ENCODE measurements at places on chromosomes 6 and 20.

DNA sequence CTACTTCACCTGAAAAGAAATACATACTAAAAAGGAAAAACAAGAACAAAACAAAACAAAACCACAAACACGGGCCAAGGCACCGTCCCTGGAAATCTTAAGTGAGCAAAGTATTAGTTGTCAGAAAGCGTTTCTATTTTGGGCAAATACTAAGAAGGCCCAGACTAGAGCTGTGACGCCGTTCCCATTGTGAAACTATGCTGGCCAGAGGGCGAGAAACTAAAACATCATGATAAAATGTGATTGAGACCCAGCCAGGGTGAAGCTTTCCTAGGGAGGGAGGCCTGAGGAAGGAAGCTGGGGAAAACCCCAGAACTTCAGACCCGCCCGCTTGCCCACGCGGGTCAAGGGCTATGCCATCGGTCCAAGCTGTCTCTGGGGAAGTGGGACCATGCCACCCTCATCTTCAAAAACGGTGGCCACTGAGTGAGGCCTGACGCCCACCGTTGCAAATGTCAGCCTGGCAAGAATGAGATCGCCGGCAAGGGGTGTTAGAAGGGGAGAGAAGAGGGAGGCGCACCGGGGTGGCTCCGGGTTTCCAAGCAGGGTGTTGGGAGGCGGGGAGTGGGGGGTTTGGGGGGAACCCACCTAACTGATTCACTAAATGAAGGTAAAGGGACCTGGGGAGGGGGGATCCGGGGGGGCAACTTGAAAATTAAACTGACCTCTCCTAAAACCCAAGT is 1950.9 kb upstream of the DEFB115 start:
- DNase-seq, result no peak

GRCh38 chr6:139257821-139258398 is 33.9 kb downstream of the TXLNB start:
- no peak for DNase-seq

DNA sequence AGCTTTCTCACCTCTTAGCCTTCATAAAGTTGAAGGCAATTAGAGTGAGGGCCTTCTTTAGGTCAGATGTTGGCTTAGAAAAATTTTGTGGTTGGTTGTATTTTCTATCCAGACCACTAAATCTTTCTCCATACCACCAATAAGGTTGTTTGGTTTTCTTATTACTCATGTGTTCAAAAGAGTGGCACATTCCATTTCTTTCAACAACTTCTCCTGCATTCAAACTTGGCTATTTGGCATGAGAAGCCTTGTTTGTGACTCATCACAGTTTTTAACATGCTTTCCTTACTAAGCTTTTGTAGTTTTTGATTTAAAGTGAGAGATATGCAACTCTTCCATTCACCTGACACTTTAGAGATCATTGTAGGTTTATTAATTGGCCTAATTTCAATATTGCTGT is 949.6 kb downstream of the TBC1D32 start:
- DNase-seq, result no peak

DNA sequence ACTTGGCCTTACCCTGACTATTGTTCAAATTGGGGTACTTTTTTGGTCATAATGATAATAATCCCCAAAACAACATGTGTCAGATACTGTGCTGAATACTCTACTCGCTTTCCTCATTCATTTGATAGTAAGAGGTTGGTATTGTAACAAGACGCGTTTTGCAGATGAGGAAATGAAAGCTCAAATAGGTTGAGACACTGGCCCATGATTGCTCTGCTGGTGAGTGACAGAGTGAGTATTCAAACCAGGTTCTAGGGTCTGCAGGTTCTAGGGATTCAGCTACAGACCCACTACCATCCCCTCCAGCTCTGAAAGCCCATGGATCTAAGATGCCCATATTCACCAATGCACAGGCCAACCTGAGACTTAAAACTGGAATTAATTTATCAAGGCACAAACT is 1.3 kb upstream of the ENPP4 start:
- no peak for DNase-seq

DNA sequence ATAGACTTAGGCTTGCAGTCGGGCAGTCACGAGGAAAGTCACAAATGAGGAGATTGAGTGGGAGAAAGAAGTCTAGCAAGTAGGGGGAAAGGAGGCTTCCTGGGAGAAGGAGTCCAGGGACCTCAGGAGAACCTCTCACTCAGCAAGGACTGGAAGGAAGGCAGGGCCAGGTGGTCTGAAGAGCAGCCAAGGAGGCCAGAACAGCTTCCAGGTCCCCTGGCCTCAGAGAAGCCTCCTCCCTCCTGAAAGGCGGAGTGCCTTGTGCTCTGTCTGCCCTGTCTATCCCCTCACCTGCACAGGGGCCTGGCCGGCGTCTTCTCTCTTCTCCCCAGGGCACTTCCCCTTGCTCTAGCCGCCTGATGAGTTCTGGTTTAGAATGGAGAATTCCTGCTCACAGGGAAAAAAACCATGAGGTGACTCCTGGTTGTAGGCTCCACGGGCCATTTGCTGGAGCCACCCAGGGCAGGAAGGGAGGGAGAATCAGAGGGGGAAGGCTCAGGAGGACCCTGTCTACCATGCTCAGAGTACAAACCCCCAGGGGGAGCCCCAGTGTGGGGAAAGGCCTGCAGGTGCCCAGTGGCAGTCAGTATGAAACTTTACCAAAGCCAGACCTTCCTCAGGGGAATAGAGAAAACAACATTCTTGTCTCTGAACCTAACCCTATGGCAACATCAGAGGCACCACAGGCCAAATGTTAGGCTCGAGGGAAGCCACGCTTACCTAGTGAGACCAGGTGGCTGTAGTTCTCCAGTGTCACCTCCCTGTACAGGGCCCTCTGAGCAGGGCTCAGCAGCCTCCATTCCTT is 11.2 kb downstream of the ZNF337 start:
- no peak for DNase-seq

GRCh38 chr6:75201901-75202672 is 3.8 kb downstream of the COL12A1 start:
- DNase-seq, result no peak

DNA sequence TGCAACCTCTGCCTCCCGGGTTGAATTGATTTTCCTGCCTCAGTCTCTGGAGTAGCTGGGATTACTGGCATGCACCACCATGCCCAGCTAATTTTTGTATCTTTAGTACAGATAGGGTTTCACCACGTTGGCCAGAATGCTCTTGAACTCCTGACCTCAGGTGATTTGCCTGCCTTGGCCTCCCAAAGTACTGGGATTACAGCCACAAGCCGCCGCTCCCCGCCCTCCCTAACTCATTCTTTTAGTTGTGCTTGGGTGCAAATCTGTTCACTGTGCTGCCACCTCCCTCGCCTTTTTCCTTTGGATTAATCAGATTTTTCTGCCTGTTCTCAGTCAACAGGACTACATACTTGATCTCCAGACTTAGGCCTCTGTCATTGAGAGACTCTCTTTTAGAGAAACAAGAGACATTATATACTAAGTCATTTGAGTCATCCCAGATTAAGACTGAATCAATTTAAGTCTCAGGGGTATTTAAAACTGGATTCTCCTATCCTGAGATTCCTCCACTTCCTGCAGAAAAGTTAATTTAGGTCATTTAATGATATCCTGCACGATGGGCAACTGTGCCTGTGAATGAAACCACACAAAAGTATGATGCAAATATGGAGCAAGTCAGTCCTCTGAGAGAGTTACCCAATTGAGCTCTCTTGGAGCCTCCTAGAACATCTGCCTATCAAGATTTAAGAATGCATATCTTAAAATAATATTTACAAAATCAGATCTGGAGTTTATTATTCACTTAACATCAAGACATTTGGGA is 136.1 kb upstream of the THEMIS start:
- no peak for DNase-seq

GRCh38 chr6:94478133-94479005 is 1059.0 kb upstream of the EPHA7 start:
- DNase-seq, result no peak

DNA sequence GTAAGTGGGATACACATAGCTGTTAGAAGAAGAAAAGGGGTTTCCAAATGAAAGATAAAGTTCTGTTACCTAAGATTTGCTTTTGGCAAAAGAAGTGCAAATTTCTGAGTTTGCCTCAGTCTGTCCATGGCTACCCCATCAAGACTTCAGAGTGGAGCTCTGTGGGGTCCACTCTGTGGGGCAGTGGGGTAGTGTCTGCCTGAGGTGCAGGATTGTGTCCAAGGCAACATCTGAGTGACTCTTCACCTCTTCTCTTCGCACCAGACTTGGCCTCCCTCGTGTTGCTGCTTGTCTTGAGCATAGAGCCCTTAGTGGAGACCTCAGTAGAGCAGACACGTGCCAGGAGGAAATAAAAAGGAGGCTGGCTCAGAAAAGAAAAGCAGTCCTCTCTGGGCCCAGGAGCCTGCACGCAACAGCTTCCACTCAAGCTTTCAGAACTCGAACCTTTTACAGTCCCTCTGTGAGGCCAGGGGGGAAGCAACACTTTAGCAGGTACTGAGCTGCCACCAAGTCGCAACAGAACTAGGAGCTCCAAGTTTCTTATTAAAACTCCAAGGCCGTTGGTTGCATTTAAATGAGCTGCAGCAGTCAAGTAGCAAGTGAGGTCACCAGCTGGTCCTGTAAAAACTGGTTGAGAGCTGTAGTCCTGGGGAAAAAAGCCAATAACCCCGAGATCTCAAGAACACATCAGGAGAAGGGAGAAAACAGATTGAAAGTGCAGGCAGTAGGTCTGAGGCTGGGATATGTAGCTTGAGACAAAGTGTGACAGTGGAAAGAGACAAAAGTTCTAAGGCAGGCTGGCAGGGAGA is 413.5 kb downstream of the CDC5L start:
- DNase-seq, result no peak

DNA sequence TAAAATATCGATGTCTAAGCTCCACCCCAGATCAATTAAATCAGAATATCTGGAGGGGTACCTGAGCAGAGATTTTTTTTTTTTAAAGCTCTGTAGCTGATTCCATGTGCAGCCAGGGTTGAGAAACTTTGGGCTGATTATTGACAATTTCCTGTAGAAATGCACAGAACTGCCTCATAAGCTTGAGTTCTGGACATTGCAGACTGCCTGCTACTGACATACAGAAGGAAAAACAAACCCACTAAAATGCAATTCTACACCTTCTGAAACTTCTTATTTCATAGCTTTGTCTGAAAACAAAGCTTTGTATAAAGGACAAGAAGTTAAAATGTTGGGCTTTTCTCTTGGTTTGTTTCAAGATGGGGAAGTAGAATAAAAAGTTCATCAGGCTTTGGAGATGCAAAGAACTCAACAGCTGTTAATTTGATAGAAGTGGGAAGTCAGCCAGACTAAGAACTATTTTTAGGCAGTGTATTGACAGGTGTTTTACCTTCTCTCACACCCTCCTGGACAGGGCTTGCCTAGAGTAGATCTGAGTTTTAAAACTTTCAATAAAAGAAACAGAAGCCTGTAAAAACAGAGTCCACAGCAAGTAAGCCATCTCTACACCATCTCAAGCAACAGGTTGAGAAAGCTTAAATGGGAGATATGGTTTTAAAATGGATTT is 147.7 kb downstream of the KCNQ5 start:
- no peak for DNase-seq

DNA sequence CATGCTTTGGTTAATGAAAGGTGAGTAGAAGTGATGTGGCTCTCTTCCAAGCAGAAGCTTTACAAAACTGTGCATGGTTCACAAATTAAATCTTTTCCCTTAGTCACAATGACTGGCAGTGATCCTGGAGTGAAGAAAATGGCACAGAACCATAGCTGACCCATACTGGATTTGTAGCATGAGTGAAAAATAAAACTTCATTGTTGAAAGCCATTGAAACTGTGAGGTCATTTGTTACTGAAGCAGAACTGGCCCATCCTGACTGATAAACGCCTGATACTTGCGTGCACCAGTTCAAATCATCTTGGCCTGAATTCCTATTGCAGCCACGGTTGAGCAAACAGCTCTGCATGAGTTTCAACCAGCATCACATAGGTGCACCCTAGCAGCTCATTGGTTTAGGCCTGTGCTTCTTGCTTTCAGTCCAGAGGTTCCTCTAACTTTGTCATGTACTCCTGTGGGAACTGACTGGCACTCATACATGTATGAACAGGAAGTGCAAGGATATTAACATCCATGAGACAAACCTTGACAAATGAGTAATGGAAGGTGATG is 40.5 kb downstream of the SAMD5 start:
- no peak for DNase-seq

GRCh38 chr20:39195582-39196021 is 233.5 kb downstream of the DHX35 start:
- DNase-seq, result no peak

DNA sequence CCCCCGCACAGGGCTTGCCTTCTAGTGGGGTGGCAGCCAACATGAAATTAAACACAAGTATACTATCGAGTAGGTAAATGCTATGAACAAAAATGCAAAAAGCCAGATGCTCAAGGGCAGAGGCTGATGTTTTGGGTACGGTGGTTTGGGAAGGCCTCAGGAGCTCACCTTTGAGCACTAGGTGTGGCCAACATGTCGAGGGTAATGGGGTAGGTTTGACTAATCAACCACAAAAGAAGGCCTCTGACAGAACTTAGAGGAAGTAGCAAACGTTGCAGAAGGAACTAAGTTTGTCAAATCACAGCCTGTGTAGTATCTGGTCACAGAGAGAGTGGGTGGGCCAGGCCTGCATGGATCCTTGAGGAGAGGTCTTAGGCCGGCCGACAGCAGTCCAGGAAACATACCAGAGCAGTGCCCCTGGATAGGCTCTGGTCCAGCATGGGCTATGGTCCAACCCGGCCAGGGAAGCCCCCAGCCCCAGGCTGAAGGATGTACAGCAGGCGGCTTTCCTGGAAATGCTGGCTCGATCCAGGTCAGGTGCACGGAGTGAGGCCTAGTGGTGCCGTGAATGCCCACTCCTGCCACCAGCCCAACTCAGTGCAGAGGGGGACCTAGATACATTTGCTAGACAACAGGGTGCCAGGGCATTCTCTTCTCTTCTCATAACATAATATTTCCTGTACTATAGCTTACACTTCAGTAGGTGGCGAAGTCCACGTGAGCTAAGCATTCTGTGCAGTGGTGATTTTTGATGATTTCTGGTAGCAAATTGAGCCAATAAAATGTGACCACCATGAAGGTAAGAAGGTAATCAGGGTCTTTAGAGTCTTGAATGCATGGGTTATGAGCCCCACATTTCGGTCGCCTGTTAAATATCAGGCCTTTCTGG is 56.3 kb upstream of the CD93 start:
- DNase-seq, result no peak

DNA sequence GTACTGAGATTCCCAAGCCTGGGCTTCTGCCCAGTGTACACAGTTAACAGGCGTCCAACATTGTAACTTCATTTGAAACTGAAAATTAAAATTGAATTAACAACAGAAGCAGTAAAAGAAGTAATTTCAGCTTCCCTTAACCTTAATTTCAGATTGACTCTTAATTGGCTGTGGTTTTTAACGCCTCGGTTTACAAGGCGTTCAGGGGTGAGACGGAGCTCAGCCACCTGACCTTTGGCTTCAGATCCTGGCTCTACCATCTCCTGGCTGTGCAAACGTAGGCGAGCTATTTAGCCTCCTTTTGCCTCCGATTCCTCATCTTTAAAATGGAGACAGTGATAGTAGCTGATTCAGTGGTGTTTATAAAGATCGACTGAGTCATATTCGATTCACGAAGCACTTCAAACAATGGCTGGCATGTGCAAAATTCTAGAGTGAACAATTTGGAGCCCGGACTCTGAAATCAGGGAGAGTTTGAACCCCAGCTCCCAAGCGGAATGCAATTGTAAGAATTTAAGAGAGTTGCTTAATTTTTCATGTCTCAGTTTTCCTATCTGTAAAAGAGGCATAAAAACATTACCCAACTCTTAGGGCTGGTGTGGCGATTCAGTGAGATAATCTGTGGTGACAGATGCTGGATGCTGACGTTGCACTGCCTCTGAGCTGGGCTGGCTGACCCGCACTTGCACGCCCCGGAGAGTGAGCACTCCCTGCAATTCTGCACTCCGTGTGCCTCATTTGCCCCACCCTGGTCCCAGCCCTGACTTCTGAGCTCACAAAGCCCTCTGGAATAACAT is 23.5 kb upstream of the OCSTAMP start:
- DNase-seq, result no peak
